ENCODE measurements at places on chromosomes 12 and 14.
A peak's percentile ranks its signal among the peaks of the same experiment; 100 is the strongest.

DNA sequence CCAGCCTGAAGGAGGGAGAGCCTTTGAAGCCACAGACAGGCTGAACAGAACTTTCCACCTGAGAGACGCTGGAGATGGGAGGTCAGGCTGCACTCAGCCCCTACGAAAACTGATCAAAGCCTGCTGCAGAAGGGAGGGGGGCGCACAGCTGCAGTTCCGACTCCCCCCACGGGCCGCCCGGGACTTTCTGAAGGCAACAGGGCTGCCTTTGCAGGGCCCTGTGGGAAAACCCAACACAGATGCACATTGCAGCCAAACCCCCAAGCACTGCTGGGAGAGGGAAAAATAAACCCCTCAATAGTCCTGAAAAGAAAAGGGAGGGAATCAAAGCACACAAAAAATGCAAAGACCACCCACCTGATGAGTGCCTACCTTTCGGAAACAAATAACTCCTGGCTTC, 290.6 kb downstream of the ZFP36L1 start:
- DNase-seq, result no peak

GRCh38 chr14:60328583-60328982, 79.6 kb downstream of the PPM1A start:
- DNase-seq, result no peak

GRCh38 chr14:70755655-70756054, 53.7 kb downstream of the MAP3K9 start:
- no peak for DNase-seq

GRCh38 chr12:88996200-88996788, 356.0 kb downstream of the DUSP6 start:
- no peak for DNase-seq

DNA sequence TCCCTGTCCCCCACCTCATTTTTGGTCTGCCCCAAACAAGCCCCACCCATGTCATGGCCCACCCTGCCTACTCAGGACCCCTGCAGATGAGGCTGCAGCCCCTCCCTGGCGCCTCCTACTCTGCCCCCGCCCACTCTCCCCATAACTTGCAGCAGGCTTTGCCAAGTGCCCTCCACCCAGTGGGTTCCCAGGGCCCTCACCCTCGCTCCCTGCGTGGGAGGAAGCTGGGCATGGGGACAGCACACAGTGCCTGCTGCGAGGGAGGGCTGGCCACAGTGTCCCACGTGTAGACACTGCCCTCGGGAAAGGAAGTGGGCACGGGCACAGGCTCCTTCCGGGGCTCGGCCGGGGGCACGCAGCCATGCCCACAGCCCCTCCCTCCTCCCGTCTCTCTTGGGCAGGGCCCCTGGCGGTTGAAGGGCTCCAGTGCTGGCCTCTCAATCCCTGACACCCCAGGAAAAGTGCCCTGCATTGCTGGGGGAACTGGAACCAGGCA, 9.4 kb downstream of the AKT1 start:
- DNase-seq, result no peak

DNA sequence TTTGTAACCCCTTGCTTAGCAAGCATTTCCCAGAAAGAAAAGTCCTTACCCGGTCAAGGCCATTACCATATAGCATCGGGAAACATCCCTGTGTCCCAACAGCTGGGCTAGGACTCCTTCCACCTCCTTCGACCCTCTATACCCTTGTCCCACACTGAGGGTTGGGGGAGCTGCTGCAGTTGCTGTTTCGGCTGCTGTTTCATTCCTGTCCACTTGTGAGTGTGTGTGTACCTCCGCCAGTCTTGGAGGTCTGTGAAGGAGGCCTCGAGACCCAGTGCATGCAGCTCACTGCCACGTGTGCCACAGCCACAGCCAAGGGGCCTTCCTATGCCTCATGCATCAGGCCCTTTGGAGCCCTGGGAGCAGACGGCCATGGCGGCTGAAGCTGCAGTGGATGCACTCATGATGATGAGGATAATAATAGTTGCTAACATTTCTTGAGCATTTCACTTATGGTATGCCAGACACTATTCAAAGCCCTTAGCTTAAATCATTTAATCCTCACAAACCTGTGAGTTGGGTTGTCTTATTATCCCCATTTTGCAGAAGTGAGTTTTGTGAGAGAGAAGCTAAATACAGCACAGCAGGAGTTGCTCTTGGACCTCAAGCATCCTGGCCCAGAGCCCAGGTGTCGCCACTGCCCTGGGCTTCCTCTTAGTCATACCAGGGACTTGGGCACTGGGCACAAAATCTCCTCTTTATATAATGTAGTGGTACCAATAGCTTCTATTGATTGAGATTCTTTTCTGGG, 156.5 kb downstream of the PRKCH start:
- DNase-seq, result peak; percentile 32

- no peak for DNase-seq
Observed at GRCh38 chr14:59297071-59297776, 108.8 kb downstream of the DAAM1 start.

Data from AG08395 (cell line).